ENCODE measurements at places on chromosomes 13 and 19. TPM values are rescaled to one million over a fixed set of nuclear protein-coding genes. Genes with fewer than 3 reads are reported as not detected.

Gene ZNF709
- total RNA-seq = 0.68 TPM

Gene SOX1
- not detected for total RNA-seq

Gene MYADM
- 40.5 TPM for total RNA-seq

Gene TSSK6
- 2.0 TPM for total RNA-seq

Gene ZNF579
- total RNA-seq = 10.7 TPM

Gene FARSA
- 50.0 TPM for total RNA-seq

Gene ZNF575
- total RNA-seq = 0.58 TPM

Gene KANK3
- 0.68 TPM for total RNA-seq

Gene PCP2
- 0.82 TPM for total RNA-seq

Gene LYPD4
- total RNA-seq = not detected

Gene KRTDAP
- total RNA-seq = not detected

Gene IQCN
- 0.47 TPM for total RNA-seq

Gene CELF5
- total RNA-seq = not detected

Gene HNRNPL
- total RNA-seq = 168 TPM

Gene GFY
- total RNA-seq = not detected

Gene CD79A
- 0.35 TPM for total RNA-seq

Gene SSC5D
- 19.5 TPM for total RNA-seq

Gene ZNF345
- total RNA-seq = 4.7 TPM

Gene RAB20
- 6.6 TPM for total RNA-seq

Gene RNF225
- total RNA-seq = 0.09 TPM

Gene FLT3
- total RNA-seq = not detected

Gene ZIM2
- not detected for total RNA-seq

Gene KLK3
- not detected for total RNA-seq

Gene LYL1
- 6.1 TPM for total RNA-seq

Gene TMEM238
- total RNA-seq = 0.23 TPM

Gene RAB3A
- total RNA-seq = 2.2 TPM

Measured in pericardium fibroblast (primary cell).